CD4-positive, alpha-beta T cell treated with Interleukin-12 subunit alpha and Interleukin-12 subunit beta, for 1 hour (primary cell): ENCODE measurements at places on chromosomes 3 and 15.

DNA sequence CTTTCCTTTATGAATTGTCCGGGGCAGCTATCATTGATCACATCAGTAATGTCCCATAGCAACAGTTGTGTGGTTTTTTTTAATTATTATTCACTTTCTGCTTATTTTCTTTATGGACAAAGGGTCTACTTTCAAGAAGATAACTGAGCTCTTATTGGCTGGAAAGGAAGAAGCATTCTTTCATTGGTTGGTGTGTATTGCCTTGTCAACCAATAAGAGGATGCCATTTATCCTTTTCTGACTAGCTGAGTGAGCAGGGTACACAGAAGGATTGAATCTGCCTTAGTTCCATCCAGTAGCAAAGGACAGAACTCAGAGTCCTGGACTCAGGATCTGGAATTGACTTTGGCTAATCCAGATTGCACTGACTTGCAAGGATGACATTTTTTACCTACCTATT is 13.2 kb upstream of the AEN start:
- no peak for DNase-seq

DNA sequence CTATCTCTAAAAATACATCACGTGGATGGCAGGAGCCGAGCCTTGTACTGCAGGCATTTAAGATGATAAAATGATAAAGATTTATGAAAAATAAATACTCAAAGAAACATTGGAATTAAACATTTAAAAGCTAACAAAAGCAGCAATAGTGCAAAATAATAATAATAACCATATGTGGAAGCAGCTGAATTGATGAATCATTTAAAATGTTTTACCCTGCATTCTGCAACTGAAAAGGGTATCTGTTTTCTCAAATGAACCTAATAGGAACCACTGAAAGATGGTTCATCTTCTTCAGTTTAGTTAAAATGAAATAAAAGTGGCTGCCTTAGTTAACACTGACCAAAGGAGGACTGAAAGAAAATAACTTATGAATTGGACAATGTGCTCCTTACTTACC is 436.1 kb downstream of the TUSC7 start:
- no peak for DNase-seq

DNA sequence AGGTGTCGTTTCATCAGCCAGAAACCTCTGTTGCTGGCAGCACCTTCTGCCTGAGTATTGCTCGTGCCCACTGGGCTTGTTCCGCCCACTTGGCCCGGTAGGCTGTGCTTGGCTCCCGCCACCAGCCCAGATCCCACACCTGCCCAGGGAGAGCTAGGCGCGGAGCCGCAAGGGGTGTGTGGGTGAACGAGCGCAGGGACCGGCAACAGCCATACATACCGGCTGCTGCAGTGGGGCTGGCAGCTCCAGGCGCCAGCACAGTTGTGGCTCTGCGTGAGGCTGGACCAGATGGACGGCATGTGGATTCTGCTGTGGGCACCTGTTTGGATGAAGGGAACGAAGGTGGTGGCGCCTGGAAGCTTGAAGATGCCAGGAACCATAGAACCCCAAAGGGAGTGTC is 331.5 kb upstream of the MCTP2 start:
- no peak for DNase-seq

DNA sequence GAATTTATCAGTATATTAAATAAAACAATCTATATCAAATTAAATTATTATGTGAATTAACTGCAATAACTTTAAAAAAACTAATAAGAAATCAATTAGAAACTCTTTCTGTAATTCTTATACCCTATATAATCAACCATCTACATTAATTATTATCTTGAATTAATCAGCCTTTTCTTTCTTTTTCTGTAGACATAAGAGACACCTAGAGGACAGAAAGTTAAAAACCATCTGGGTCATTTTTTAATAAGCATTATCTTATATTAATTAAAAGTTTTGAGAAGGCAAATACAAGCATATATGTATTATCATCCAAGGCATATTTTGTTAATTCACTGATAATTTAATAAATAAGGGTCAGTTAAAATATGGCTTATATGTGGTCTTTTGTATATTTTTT is 24.2 kb upstream of the SLC25A26 start:
- DNase-seq, result no peak

GRCh38 chr15:56042982-56043980 is 49.9 kb upstream of the NEDD4 start:
- peak; percentile 77 for DNase-seq

DNA sequence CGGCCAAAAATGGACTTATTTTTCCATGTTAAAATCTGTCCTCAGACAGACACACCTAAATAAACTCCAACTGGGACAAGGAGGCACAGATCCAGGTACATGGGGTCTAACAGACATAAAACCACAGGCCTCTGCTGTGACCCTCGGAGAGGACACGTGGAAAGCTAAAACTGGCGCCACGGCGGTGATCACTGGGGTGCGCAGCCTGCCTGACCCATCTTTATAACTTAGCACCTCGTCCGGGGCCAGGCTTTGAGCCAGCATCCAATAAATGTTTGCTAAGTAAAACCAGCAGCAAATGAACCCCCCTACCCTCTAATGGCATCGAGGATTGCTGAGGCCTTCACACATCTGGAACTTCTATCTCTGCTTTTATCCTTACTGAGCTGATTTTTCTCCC is 15.3 kb downstream of the PCSK6 start:
- no peak for DNase-seq

DNA sequence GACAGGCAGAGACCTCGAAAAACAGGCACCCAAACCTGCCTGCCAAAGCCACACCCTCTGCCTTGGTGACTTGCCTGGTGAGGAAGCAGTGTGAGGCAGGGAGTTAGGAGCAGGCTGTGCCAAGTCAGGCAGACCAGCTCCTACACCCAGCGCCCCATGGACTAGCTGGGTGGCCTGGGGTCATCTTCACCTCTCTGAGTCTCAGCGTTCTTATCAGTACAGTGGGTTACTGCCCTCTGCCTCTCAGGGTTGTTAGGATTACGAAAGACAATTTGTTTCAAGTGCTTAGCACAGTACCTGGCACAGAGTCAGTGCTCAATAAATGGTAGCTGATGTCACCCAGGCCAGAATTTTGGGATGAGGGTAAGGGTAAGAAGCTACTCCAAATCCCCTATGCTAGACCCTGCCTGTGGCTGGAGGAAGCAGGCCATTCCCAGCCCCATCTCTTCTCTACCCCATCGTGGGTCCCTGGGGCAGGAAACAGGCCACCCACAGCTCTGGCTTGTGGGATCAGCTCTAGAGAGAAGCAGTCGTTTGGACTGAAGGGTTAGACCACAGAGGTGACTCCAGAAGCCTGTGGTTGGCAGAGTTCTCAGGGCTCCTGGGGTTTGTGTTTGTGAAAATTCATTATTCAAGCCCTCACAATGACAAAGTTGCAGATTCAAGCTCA is 10.1 kb downstream of the SLC51B start:
- no peak for DNase-seq

GRCh38 chr3:72380193-72380592 is 468.1 kb downstream of the SHQ1 start:
- DNase-seq, result no peak

- DNase-seq, result no peak
Observed at GRCh38 chr3:64343689-64344430, 118.6 kb upstream of the PRICKLE2 start.

DNA sequence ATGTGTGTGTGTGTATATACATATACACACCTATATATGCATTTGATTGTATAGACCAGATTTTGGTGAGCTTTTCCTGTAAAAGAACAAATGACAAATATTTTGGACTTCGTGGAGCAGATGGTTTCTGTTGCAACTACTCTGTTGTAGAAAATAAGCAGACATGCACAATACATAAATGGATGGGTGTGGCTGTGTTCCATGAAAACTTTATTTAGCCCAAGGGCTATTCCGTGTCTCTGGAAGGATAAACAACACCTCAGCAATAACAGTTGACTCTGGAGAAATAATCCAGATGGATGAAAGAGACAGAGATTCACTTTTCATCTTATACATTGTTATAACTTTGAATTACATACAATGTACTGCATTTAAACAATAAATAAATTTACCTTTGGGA is 441.4 kb downstream of the CNTN3 start:
- no peak for DNase-seq

- no peak for DNase-seq
Observed at GRCh38 chr3:81549831-81550230, 211.6 kb downstream of the GBE1 start.

DNA sequence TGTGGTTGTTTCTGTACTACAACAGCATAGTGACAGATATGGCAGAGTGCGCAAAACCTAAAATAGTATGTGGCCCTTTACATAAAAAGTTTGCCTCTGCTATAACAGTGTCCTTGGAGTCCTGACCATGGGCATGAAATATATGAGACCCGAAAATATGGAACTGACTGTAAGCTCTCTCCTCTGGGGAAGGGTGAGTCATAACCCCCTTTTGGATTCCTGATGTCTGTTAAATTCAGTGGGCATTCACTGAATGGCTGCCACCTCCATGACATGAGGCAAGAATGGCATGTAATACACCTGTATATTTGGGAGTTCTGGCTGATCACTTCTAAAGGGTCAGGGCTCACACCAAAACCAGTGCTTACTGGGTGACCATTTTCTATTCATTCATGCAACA is 6.1 kb downstream of the TBC1D2B start:
- DNase-seq, result no peak

GRCh38 chr3:12188328-12188648 is 29.6 kb upstream of the TIMP4 start:
- DNase-seq, result no peak

DNA sequence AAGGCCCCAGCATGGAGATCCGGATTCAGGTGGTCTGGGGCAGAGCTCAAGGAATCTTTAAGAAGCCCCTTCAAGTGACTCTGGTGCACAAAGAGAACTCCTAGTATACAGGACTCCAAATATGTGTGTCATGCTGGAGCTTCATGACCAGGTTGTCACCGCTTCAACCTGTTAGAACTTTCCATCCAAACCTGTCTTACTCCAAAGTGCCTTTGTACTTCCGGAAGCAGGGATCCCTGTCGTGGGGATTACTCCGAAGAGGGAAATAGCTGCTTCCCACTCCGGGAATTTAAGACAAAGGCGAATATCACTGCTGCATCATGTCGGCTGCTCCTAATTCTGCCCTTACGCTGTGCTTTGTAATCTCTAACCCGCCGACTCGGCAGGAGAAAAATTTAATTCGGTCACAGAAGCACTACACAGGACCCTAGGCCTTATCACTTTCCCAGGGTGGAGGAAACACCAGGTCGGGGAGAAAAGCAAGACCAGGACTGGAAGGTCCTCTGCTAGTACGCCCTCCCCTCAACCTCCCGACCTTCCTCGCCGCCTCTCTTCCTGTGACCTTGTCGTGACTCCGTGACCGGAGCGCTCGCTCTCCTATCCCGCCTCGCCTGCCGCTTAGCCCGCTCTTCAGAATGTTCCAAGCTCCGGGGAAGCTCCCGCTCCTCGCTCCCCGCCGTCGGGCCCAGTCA is 730 bp downstream of the HIGD1A start:
- DNase-seq, result peak; percentile 6

DNA sequence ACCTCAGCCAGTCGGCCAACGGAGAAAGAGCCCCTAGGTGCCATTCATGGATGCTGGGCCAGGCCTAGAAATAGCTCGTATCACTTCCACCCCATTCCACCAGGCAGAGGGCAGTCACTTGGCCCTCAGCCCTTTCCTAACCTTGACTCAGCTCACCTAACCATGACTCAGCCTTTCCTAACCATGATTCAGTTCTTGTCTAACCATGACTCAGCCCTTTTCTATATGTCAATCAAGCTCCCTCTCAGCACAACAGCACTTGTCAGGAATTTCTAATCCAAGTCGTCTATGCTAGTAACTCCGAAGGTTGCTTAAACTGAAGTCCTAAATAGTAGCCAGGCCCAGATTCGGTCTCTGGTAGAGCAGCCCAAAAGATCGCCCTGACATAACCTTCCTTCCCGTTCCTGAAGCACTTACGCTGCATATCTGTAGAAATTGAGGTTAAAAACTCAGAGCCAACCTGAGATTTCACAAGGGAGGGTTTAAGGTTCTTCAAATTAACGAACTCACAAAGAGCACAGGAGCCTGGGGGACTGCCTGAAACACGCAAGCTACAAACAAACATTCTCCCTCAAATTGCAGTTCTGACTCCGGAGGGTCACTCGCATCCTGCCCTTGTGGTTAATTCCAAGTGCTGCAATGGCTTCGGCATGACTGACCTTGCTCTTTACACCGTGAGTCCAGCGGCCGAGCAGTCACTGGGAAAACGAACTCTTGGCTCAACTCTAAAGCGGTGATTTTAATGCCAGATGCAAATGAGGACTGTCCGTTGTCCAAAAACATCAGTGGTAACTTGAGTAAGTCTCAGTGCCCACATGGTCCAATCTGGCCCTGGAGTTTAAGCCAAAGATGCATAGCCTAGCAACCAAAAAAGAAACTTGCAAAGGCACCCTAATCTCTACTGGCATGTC is 99.9 kb downstream of the ADAMTS17 start:
- DNase-seq, result no peak

GRCh38 chr15:99432271-99433025 is 133.3 kb upstream of the MEF2A start:
- no peak for DNase-seq

GRCh38 chr15:78393137-78393536 is 44.9 kb upstream of the IREB2 start:
- no peak for DNase-seq

DNA sequence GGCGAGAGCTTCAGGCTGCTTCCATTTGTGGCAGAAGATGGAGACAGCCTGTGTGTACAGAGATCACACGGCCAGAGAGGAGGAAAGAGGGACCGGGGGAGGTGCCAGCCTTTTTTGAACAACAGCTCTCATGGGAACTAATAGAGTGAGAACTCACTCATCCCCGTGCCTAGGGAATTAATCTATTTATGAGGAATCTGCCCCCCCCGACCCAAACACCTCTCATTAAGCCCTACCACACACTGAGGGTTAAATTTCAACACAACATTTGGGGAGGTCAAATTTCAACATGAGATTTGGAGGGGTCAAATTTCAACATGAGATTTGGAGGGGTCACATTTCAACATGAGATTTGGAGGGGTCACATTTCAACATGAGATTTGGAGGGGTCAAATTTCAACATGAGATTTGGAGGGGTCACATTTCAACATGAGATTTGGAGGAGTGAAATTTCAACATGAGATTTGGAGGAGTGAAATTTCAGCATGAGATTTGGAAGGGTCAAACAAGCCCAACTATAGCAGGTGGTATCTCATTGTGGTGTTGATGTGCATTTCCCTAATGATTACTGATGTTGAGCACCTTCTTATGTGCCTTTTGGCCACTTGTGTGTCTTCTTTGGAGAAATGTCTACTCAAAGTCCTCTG is 20.6 kb upstream of the RFTN1 start:
- no peak for DNase-seq

- no peak for DNase-seq
Observed at GRCh38 chr15:32718821-32719716, 1.3 kb downstream of the GREM1 start.

- DNase-seq, result no peak
Observed at GRCh38 chr15:90553248-90553745, 23.6 kb downstream of the CRTC3 start.
